CD8-positive, alpha-beta memory T cell (primary cell): ENCODE measurements at places on chromosomes 1 and 21. TPM values are rescaled to one million over a fixed set of nuclear protein-coding genes. Genes with fewer than 3 reads are reported as not detected.
A peak's percentile ranks its signal among the peaks of the same experiment; 100 is the strongest.

GBP5 gene
- total RNA-seq, result 74.5 TPM

CDA gene
- not detected for total RNA-seq

PLA2G4A gene
- 1.1 TPM for total RNA-seq

- peak within 1 kb of the TSS; percentile 87 for H3K4me3 ChIP-seq
- peak within 1 kb of the TSS; percentile 97 for H3K27ac ChIP-seq
- H3K4me1 ChIP-seq, result peaks cover 84% of the 10 kb centered on the region
- H3K36me3 ChIP-seq, result peaks cover 18% of the 10 kb centered on the region
These were observed at the start of gene PTPN7 for GRCh38 chr1:202160377-202160940. PTPN7 (minus strand) TSS chr1:202160602; CDS start chr1:202159402, 1,200 bp downstream.

DNA sequence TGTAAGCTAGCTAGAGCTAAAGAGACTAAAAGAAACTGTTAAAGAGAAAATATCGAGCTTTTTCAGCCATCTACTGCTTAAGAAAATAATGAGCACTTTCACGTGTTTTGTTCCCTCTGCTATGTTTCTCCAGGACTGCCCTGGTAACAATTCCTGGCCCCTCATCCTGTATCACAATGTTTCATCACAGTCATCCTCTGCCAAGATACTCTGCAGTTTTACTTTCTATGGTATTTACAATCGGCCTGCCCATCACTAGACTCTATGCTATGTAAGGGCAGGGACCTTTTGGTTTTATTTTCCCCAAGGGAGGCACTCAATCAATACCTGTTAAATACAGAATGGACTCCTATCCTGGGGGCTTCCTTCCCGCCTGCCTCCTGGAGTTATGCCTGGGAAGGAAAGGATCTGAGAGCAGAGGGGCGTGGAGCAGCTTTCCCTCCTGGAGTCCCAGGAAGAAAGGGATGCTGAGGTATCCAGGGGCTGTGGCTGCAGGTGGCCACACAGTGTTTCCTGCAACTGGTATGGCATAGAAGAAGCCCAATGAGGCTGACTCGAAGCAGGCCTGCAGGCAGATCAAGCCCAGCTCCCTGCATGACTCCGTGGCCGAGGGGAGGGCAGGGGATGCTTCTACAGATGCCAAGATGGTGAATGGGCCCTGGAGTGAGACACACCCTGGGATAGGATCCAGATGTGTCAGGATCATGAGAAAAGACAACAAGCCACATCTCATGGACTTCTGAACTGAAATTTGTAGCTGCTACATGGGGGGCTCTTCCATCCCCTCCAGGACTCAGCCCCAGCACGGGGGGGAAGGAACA, 52.9 kb downstream of the MATN1 start:
- no peaks in the 10 kb centered on the region for H3K4me1 ChIP-seq
- H3K27me3 ChIP-seq, result no peaks in the 10 kb centered on the region
- no peak for DNase-seq
- no peak overlapping the region for H3K27ac ChIP-seq

- H3K36me3 ChIP-seq, result no peaks in the 10 kb centered on the region
- H3K27ac ChIP-seq, result no peak overlapping the region
- no peak overlapping the region for H3K4me3 ChIP-seq
- DNase-seq, result no peak
These were observed 33.4 kb upstream of the SLC2A1 start for GRCh38 chr1:42992054-42992571.

GRCh38 chr1:84078108-84078841, 65.8 kb upstream of the PRKACB start:
- H3K27me3 ChIP-seq, result no peaks in the 10 kb centered on the region
- no peak for DNase-seq
- H3K36me3 ChIP-seq, result no peaks in the 10 kb centered on the region
- peak overlapping the region; percentile 74 for H3K4me3 ChIP-seq
- H3K4me1 ChIP-seq, result peaks cover 10% of the 10 kb centered on the region
